T-helper 1 cell (primary cell): ENCODE measurements at places on chromosomes 1 and 21.

DNA sequence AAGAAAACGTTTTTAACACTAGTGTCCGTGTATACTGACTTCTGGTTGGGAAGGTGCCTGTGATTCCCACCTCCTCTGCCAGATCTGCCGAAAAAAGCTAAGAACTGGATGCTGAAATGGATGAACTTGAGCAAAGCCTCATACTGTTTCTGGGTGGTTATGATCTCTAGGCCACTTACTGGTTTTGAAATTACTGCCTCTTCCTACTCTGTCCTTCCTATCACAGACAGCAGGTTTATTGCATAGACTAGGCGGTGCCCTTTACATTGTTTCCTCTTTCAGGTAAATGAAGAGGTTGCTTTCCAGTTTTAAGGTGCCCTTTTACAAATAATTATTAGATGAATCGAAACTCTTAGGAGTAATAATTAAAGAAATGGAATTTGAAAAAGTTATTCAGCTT, 27.5 kb downstream of the PEX14 start:
- DNase-seq: no peak

- DNase-seq: no peak
These were observed 205.7 kb downstream of the TOMM20 start for GRCh38 chr1:234922987-234923386.

- DNase-seq: no peak
These were observed 11.1 kb upstream of the SCYL3 start for GRCh38 chr1:169904834-169905233.

- no peak for DNase-seq
These were observed 312.2 kb downstream of the MATN1 start for GRCh38 chr1:30411206-30411605.

DNA sequence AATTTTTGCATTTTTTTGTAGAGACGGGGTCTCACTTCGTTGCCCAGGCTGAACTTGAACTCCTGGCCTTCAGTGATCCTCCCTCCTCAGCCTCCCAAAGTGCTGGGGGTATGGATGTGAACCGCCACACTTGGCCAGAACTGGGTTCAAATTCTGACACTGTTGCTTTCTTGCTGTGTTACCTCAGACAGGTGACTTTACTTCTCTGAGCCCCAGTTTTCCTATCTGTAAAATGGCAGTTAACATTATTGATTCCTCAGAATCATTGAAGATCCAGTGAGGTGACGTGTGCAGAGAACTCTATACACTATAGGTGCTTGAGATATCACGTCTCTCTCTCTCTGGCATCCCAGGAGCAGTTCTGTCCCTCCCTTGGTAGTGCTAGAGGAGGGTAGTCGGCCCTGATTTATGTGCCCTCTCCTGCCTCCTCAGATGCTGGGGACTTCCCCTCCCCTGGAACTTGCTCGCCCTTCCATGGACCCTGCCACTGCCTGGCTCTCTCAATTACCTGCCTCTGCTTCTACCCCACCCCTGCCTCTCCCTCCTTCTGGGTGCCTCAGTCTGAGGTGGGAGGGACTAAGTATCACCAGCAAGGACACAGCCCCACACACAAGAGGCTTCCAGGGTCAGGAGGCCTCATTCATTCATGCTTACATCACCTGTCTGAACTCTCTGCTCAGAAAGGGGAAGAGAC, 2.8 kb upstream of the HPCA start:
- DNase-seq: no peak

DNA sequence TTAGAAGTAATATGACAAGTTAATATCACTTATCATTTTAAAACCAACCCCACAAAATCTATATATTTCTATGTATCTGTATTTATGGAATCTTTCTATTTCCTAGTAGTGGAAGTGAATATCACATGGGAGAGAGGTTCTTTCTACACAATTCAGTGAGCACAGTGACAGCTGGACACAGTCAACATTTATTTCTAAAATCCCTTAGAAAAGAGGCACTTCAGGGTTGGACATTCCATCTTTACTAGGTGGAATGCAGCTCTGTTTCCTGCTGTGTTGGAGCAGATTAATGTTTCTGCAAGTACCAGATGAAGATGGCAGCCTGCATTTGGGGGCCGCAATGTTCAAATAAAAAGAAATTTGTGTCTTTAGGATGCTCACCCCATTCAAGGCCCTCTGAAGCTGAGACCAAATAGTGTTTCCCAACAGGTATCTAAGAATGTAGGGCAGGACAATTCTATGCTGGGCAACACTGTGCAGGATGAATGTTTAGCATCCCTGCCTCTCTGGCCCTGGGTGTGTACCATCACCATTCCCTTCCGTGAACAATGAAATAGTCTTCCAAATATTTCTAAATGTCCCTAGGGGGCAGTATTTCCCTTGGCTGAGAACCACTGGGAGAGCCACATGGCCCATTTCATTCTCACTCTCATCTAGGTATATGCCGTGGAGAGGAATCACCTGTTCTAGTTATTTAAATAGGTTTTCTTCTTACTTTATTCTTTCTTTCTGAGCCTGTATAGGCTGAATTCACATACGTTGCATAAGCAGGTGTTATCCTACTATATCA, 394.8 kb downstream of the PRDM2 start:
- no peak for DNase-seq

DNA sequence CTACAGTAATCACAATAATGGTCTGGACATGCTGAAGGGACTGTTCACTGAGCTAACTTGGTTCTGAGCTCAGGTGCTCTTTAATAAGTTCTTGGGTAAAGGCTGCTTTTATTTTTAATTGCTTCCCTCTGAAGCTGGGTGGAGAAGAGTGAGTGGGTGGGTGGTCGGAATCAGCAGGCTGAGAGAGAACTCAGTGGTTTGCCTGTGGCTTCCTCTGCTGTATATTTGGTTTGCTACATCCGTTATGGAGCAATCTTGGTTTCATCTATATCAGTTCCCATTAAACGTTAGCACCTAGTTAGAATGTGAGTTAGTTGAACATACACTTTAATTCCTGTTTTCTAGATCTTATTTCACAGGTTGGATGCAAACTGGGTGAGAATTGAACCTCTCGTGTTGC, 23.3 kb downstream of the CNIH4 start:
- peak; percentile 78 for DNase-seq

DNA sequence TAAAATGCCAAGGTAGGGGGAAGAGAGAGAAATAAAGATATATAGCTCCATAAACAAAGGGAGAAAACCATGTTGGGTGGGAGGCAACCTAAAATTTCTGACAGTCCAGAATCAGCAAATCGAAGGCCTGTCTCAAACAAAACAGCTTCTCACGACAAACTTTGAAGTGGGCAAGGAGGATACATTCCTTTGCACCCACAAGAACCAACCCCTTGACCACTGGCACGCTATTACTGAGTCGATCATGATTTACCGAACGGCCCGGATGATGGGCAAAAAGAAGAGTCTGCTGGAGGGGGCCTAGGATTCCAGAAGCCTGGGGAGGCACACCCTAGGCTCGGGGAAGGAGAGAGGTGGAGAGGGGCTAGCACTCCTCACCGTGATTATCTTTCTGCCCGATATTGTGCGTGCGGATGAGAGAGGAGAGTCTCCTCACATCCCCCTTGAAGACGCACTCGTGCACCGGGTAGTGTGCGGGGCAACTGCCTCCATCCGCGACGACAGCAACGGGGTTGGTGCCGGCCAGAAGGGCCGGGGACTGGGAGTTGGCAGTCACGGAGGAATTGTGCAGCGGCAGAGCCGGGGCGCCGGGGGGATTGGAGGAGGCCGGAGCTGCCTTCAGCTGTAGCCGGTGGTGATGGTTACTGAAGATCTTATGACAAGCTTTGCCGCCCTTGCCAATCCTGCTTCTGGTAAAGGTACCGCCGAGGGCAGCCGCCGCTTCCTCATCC, 756 bp downstream of the ANKRD13C start:
- no peak for DNase-seq

GRCh38 chr1:182651339-182651724, 33.1 kb downstream of the RGS8 start:
- no peak for DNase-seq

GRCh38 chr21:35163411-35163810, 114.3 kb upstream of the RUNX1 start:
- DNase-seq: no peak

GRCh38 chr1:163845279-163845678, 523.5 kb downstream of the NUF2 start:
- DNase-seq: no peak

DNA sequence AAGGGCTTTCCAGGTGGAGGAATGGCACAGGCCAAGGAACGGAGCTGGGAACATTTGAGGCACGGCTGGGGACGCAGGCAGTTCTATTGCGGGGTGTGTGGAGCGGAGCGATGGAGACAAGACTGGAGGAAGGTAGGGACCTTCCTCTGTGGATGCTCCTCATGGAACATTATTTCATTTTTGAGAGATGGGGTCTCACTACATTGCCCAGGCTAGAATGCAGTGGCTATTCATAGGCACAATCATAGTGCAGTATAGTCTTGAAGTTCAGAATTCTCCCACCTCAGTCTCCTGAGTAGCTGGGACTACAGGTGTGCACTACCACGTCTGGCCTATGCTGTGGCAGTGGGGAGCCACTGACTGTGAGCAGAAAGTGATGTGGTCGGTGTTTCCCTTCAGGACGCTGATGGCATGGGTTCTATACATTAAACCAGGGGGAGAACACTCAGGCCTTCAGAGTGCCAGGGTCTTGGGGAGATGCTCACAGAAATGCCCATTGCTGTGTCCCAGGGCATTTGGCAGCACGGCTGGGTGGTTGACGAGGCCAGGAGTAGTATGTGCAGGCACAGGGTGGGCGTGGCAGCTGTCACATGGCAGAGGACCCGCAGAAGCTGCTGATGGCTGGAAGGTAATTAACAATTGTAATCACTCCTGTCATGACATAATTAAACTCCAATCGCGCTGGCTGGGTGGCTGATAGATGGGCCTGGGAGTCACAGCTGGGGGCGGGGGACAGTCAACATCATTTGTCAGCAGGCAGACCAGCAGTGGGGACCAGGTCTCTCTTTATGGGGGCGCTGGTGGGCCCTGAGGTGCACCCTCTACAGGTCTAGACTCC, 40.8 kb upstream of the ACOT11 start:
- DNase-seq: no peak

- no peak for DNase-seq
These were observed 41.6 kb downstream of the FAAP20 start for GRCh38 chr1:2152954-2153353.

DNA sequence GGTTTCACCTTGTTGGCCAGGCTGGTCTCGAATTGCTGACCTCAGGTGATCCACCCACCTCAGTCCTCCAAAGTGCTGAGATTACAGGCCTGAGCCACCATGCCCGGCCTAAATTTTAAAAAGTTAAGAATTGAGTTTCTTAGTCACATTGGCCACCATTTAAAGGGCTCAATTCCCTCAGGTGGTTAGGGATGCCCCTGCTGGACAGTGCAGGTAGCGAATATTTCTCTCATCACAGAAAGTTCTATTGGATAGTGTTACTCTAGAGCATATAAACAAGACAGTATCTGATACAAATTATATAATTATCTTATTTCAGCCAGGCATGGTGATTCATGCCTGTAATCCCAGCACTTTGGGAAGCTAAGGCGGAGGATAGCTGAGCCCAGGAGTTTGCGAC, 320.2 kb downstream of the ZP4 start:
- DNase-seq: no peak

DNA sequence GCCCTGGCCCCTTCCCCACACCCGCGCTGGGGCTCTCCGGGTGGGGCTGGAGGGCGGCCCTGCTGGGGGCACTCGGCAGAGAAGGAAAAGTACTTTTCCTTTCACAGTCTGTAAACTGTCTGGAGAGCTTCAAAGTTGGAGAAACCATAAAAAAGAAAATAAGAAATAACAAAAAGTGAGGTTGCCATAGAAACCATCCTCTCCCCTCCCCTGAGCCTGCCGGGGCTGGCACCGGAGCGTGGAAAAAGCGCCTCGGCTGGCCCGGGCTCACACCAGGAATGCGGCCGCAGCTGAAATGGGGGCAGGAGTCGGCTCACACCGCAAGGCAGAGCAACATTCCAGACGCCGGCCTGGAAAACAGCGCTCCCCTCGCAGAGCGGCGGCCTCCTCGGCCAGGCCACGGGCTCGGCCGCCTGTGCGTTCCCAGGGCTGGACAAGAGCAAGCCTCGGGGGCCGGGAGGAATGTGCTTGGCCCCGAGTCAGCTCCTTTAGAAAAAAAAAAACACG, 69.2 kb downstream of the MORN1 start:
- DNase-seq: no peak

- no peak for DNase-seq
These were observed 56.5 kb upstream of the SELENON start for GRCh38 chr1:25743164-25744139.

DNA sequence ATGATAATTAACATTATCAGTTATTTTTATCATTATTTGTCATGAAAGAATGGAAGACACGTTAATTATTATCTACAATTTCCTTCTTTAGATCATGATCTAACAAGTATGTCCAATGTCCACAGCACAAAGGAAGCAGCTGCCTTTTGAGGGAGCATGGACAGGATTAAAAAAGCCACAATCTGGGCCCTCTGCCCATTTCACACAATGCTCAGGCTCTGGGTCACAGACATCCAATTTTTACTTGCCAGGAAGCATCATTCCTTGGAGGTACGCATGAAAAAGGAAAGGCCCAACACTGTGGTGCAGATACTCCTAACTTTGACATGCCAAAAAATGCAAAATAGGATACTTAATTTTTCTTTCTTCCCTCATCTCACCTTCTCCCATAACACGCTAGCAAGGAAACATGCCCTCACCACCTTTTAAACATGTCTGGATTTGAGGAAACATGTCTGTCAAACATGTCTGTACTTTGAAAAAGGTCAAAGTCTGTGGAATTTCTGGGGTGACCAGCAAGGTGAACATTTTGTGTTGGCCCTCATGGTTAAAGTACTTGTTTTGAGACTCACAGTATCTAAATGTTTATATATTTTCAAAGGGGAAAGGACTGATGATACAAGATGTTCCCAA, 40.0 kb downstream of the GADD45A start:
- no peak for DNase-seq

DNA sequence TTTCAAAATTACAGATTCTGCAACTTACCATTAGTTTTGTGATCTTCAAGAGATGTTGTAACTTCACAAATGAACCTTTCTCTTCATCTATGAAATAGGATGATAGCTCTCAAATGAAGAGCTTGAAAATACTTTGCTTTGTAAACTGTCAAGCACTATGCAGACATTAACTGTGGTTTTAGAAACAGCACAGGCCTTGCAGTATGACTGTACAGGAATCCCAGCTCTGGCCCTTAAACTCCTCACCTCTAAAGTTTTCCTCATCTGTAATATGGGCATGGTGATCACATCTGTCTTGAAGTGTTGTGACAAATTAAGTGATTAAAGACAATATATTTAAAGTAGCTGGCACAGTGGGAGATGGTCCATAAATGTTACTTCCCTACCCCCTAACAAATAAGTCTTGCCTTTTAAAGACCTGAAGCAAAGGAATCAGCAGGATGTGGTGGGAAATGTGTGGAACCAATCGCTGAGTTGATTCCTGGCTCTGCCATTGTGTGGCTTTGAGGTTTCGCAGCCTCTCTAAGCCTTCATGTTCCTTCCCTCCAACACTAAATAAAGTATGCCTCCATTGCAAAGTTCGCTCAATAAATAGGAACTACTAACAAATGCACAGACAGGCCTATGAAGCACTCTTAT, 5.5 kb upstream of the PTP4A2 start:
- peak; percentile 30 for DNase-seq
